ENCODE measurements at places on chromosomes 3 and 15. TPM values are rescaled to one million over a fixed set of nuclear protein-coding genes. Genes with fewer than 3 reads are reported as not detected.
A peak's percentile ranks its signal among the peaks of the same experiment; 100 is the strongest.

HES1 gene
- total RNA-seq = 110 TPM

GRCh38 chr15:96435841-96436240 lies 105.3 kb downstream of the NR2F2 start:
- H3K36me3 ChIP-seq = no peaks in the 10 kb centered on the region
- H3K4me1 ChIP-seq = no peaks in the 10 kb centered on the region
- DNase-seq = no peak
- H3K4me3 ChIP-seq = no peak overlapping the region

DNA sequence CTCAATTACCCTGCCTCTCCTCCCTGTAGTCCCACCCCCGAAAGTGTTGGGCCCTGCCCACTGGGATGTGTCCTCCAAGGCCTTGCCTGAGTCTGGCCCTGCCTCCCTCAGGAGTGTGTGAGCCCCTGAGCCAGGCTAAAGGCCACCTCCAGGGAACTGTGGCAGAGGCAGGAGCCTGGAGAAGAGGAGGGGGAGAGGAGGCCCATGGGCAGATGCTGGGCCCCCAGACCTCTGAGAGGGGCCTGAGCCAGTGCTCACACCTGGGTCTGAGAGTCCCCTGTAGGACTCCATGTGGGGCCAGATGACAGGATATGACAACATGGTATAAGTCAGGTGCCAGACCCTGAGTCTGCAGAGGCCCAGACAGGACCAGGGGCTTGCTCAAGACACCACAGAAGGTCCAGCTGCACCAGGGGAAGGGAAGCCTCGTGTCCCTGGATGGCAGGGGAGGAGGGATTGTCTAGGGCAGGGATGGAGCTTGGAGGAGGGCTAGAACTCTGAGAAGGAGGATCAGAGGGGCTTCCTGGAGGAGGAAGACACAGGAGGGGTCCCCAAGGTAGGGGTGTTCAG lies 217.9 kb downstream of the TBC1D2B start:
- no peaks in the 10 kb centered on the region for H3K27me3 ChIP-seq
- H3K27ac ChIP-seq = no peak overlapping the region
- DNase-seq = no peak

DNA sequence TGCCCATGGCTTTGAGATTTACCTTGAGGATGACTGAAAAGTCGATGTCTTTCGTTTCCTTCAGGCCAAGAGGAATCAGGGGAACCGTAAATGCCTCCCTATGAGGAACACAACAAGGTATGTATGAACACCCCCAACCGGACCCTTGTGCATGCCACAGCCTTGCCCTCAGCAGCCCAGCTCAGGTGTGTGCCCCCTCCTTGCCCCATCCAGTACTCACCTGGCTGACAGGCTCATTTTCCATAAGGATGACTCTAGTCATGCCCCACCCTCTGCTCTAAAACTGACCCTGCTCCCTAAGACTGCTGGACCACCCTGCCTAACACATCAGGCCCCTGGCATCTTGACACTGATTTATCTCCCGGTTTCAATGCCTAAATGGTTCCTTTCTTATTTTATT lies 270.0 kb downstream of the GOLGA6L6 start:
- no peak overlapping the region for H3K4me3 ChIP-seq
- no peaks in the 10 kb centered on the region for H3K27me3 ChIP-seq
- no peaks in the 10 kb centered on the region for H3K36me3 ChIP-seq
- H3K27ac ChIP-seq = no peak overlapping the region
- no peak for DNase-seq

- no peaks in the 10 kb centered on the region for H3K36me3 ChIP-seq
- no peak overlapping the region for H3K4me3 ChIP-seq
- H3K4me1 ChIP-seq = no peaks in the 10 kb centered on the region
- H3K27me3 ChIP-seq = no peaks in the 10 kb centered on the region
- peak; percentile 36 for DNase-seq
These were observed 102.2 kb downstream of the DGKG start for GRCh38 chr3:186259612-186260383.

Data from breast epithelium (tissue), 4 donors.